ENCODE measurements at places on chromosomes 1 and 21. TPM values are rescaled to one million over a fixed set of nuclear protein-coding genes. Genes with fewer than 3 reads are reported as not detected.

DNA sequence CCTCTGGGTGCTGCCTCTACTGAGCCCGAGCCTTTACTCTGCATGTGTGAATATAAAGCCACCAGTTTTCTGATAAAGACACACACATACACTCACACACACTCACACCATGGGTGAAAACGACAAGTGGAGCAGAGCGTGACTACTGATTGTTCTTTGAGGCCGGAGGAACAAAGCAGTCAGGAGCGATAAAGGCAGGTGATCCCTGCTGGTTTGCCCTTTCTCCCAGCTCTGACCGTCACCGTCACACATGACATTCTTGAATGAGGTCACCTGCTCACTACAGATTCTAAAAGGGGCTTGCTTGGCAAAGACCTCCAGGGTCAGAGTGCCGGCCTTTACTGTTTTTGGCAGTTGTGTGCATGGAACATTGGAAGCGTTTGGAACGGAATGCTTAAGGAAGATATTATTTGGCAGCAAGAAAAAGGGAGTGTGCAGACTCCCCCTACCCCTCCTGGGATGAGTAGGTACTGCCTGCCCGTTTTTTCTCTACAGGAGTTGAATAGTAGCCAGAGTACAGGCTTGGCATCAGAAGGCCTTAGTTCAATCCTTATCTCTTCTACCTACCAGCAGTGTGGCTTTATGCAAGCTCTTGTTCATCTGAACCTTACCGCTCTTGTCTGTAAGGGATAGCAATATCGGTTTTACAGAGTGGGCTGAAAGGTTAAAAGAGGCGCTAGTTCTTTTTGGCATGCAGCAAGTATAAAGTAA is 79.7 kb downstream of the PBX1 start:
- no peak for DNase-seq

DNA sequence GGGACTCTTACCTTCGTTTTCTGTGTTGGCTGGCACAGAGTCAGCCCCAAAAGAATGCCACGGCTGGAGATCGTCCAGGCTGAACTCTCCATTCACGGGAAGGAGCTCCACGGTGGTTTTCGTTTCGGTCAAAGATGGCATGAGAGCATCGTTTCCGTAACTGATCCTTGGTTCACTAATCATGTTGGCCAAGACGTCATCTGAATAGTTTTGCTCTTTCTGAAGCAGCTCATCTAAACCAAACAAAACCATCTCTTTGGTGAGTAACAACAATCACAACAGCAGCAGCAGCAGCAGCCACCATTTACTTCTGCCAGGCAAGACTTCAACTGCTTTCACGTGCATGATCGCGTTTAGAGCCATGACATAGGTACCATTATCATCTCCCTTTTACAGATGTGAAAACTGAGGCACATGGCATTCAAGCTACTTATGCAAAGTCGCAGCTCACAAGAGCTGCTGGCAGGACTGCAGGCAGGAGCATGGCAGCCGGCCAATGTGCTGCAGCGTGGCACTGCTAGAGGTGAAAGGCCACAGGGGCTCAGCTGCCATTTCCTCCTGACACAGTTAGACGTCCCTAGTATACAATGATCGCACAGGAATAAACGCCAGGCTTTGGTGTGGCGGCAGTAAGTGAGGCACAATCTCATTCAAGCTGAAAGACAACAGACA is 177.1 kb downstream of the GABPA start:
- no peak for DNase-seq

- DNase-seq: no peak
Measured at GRCh38 chr1:93681101-93681988, at the start of gene BCAR3. Gene BCAR3, minus strand, starts transcription at chr1:93681837. Its CDS starts 6,907 bp downstream, at chr1:93674930.

- DNase-seq: no peak
Measured at GRCh38 chr1:226615876-226616275, 67.3 kb downstream of the STUM start.

- DNase-seq: no peak
Measured at GRCh38 chr1:167135281-167135840, 41.5 kb downstream of the STYXL2 start.

The C1orf94 gene
- total RNA-seq: not detected
